ENCODE measurements at places on chromosomes 1 and 21.
A peak's percentile ranks its signal among the peaks of the same experiment; 100 is the strongest.

GRCh38 chr1:156848461-156849150 lies 10.3 kb downstream of the INSRR start:
- peak; percentile 81 for DNase-seq

GRCh38 chr1:204445860-204446412 lies 34.3 kb upstream of the PPP1R15B start:
- DNase-seq, result peak; percentile 54

DNA sequence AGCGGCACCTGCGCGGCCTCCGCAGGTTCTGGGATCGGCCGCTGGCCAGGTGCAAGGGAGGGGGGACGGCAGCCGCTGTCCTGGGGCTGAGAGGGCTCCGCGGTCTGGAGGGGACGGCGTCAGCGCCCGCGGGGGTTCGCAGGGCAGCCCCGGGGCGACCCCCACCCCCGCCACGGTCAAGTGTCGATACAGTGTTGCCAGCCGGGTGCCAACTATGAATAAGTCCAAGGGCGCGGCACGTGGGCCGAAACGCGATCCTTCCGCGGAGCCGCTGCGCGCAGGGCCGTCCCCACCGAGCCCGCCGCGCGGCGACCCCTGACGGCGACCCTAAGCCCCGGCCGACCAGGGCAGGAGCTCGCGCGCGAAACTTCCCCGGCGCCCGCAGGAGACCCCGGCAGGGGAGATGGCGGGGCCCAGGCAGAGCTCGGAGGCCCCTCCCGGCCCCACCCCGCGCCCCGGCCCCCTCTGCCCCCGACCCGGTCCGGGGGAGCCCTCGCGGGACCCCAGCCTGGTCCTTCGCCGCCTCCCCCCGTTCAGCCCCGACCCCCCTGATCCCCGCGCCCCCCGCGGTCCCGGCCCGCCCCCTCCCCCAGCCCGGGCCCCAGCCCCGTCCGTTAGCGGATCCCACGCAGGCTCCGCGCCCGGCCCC lies 586 bp upstream of the AGPAT3 start:
- peak; percentile 24 for DNase-seq

GRCh38 chr1:2141025-2141424 lies 53.5 kb downstream of the FAAP20 start:
- no peak for DNase-seq

GRCh38 chr1:223270155-223270554 lies 93.8 kb downstream of the SUSD4 start:
- DNase-seq, result no peak

DNA sequence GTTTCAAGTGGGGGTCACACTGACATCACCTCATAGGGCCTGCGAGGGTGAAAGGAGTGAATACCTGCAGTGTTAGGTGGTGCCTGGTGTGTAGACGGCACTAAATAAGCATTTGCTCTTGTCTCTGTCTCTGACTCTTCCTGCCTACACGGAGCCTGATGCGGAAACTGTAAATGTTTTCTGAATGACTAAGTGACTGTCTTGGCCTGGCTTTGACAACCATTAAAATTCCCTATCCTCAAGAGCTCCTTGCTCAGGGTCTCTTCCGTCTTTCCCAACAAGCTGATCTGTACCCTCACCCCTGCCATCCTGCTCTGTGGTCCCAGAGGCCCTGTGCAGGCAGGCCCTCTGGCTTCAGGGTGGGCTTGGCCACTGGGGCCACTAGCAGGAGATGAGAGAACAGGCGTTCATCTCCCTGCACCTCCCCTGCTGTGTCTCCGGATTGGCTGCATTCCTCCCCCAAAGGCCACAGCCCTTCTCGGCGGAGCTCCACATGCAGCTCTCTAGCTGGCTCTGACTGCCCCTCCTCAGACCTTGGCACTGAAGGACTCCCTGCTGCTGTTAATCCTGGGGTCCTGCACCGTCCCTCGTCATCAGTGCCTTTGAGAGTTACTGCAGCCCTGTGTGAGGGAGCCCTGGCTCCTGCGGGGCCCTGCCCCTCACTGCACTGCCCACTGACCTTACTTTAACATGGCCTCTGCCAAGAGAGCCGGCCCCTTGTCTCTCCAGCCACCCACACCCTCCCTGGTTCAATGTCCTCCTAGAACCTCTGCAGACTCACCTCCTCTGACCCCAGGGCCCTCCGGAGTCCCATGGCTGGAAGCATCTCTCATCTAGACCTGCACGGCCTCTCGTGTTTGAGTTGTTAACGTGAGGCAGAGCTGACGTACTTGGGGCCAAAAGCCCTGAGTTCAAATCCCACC lies 211.1 kb downstream of the MATN1 start:
- DNase-seq, result no peak

- DNase-seq, result no peak
These were observed 40.8 kb downstream of the ITSN1 start for GRCh38 chr21:33682992-33683627.

DNA sequence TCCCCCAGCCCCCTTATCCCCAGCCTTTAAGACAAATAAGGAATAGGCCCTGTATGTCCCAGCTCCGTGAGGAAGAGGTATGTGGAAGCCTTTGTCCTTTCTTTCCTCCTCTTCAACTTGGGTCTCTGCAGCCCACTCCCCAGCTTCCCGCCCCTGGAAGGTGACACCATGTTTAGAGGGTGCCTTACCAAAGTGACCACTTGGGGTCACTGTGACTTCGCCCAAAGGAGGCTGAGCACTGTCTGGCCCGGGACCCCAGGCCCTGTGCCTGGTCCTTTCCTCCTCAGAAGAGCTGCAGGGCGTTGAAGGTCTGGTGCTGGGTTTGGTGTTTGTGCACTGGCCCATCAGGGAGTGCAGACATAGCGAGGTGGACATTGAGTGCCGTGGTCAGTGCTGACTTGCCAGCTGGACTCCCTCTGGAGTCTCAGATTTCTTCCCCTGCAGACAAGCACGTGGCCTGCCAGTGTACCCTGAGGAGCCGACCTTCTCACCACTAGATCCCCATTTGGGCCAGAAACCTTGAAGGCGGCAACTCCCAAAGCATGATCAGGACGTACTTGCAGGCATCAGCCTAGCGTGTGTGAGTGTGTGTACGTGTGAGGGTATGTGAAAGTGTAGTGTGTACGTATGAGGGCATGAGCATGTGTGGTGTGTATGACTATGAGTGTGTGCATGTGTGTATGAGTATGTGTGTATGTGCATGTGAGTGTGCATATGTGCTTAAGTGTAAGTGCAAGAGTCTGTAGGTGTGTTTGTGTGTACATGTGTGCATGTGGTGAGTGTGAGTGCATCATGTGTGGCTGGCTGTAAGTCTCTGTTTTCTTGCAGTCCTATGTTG lies 181.4 kb upstream of the KIAA0040 start:
- DNase-seq, result no peak

DNA sequence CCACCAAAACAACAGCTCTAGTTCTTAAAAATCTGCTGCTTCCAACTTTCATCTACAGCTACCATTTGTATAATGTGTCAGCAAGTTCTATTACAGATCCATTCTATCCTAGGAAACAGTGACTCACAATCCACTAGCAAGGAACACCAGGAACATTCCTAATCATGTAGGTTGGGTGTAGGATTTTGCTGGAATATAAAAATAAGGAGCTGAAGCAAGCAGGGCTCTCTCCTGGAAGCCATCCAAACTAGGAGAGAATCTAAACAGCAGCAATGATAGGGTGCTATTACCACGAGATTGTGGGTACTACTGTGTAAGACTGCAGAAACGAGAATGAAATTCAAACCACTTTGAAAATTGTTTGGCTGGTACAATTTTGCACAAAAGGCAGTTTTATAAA lies 135.0 kb downstream of the PTPN14 start:
- no peak for DNase-seq

GRCh38 chr1:93533677-93534076 lies 85.8 kb downstream of the FNBP1L start:
- no peak for DNase-seq

DNA sequence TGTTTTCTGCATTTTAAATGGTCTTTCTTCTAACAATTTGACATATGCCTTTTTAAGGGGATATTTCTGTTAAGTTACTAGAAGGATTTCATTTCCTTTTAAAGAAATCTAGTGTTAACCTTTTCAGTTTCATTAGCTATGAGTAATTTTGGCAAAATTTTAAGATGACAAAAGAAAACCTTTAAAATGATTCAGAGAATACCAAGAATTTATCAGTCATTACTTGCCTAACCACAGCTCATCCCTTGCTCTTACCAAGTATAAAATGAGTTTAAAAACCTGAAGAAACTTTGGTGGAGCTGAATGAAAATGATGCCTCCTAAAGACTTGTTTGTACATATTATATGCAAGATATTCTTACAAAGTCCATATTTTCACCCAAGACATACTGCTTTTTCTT lies 101.7 kb downstream of the NEK7 start:
- no peak for DNase-seq

GRCh38 chr1:5329068-5329739 lies 663.0 kb downstream of the NPHP4 start:
- peak; percentile 5 for DNase-seq

GRCh38 chr1:238409191-238409850 lies 518.6 kb upstream of the ZP4 start:
- no peak for DNase-seq

DNA sequence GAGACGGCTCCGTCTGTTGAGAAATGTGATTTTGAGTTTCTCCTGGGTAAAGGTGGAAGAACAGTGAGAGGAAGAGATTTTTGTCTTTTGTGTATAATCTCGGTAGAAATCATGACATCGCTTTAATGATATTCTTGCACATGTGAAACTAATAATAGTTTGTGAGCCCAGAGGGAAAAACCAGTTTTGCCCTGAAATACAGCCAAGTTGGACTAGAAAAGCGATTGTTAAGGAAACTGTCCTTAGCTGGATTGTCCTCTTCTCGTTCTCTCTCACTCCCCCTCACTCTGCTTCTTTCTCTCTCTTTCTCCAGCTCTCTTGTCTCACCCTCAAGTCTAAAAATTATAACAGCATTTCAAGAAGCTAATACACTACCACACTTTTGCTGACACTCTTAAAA lies 17.1 kb downstream of the KCNJ6 start:
- no peak for DNase-seq

DNA sequence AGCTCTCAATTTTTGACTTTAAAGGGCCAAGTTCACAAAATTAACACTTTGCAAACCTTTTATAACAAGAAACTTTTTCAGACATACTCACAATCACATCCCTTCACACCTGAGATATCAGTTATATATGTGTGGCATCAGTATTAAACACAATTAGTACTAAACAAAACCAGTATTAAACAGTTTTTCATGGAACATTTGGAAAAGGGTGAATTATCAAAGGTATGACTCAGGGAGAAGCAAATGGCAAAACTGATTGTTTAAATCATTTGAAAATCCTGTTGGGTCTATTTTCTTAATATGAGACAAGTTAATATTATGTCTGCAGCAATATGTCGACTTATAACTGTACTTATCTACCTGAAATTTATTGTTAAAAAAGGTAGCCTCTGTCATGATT lies 587.3 kb downstream of the NEGR1 start:
- DNase-seq, result no peak

- no peak for DNase-seq
These were observed 58.6 kb upstream of the HIVEP3 start for GRCh38 chr1:41977326-41977725.

GRCh38 chr1:69587391-69587790 lies 19.7 kb downstream of the LRRC7 start:
- no peak for DNase-seq

GRCh38 chr1:91490501-91490900 lies 10.2 kb upstream of the CDC7 start:
- DNase-seq, result no peak

- no peak for DNase-seq
These were observed 12.0 kb downstream of the SSU72 start for GRCh38 chr1:1562556-1563195.

GRCh38 chr1:183600136-183600535 lies 9.9 kb upstream of the NCF2 start:
- no peak for DNase-seq

- no peak for DNase-seq
These were observed 41.1 kb downstream of the CACHD1 start for GRCh38 chr1:64511044-64511443.

DNA sequence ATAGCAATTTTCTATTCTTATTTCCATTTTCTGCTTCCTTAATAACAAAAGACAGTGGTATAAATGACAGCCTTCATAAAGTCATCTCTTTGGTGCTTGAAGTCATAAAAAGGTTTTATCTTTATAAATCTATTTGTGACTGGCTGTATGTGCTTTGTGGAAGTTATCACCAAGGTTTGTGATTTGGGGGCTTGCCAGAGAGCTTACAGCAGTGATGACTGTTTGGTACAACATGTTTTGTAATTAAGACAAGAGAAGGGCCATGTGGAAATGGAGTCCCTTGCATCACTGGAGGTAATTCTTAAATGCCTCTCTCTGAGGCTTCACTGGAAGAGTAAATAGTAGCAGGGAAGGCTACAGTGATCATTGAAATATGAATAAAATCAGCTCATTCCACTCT lies 2.7 kb downstream of the SLC35F3 start:
- no peak for DNase-seq

DNA sequence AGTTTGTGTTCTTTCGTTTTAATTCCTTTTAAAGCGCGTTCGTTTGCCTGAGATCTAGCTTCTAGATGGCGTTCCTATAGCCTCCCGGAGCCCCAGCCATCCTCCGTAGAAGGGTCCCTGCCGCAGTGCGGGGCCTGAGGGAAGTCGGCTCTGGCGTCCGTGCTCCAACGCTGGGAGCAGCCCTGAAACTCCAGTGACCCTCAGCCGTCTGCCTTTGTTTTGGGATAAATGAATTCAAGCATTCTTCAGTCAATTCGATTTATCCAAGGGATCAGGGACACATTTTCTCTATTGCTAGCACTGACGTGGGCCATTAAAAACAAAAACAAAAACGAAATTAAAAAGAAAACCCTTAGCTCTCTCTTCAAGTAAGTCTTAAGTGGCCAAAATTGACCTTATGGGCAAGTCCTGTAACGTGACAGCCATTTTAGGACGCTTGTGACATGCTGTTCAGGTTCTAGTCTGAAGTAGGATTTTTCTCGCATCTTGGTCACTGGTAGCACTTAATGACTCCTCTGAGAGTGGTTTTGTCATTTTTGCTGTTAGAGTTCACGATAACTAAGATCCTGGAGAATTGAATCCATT lies 742 bp upstream of the HSPA13 start:
- DNase-seq, result peak; percentile 18

DNA sequence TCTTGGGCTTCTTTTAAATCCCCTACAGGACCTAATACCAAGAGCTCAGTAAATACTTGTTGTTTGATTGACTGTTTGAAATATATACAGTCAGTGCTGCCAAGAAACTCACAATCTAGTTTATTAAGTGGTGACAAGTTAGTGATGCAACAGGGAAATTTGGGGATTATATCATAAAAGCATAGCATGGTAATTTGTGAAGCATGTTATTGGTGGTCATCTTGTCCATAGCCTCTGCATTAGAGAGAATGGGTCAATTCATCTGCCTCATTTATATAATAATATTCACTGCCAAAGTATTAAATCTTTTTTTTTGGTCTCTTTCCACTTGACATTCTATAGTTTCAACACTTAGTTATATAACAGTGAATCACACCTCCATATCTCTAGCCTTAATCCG lies 138.2 kb upstream of the SPAG17 start:
- no peak for DNase-seq

GRCh38 chr1:217393896-217394295 lies 237.0 kb downstream of the GPATCH2 start:
- no peak for DNase-seq

Measured in CD4-positive, alpha-beta T cell treated with Interleukin-1 beta for 1 hour (primary cell).